ENCODE measurements at places on chromosomes 2 and 18.
A peak's percentile ranks its signal among the peaks of the same experiment; 100 is the strongest.

GRCh38 chr18:56309104-56309503, 329.3 kb downstream of the TXNL1 start:
- DNase-seq = no peak

- no peak for DNase-seq
Observed at GRCh38 chr18:54218299-54218698, 6.2 kb downstream of the MBD2 start.

DNA sequence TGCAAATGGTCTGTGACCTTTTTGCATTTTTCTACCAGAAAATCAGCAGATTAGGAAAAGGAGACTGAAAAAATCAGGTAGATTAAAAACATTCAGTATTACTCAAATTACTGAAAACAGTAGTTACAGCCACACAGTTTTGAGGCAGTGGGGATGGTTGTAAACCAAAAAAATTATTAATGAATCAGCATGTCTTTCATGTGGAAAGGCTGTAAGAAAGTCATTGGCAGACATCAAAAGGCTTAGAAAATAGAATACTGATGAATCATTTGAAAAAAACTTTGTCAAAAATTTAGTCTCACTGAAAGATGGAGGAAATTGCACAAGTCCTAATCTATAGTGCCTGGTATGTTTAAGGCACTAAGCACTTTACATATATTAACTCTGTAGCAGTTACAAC, 133.9 kb upstream of the GCFC2 start:
- DNase-seq = no peak

GRCh38 chr2:36706021-36706876, 9.7 kb downstream of the VIT start:
- DNase-seq = no peak

DNA sequence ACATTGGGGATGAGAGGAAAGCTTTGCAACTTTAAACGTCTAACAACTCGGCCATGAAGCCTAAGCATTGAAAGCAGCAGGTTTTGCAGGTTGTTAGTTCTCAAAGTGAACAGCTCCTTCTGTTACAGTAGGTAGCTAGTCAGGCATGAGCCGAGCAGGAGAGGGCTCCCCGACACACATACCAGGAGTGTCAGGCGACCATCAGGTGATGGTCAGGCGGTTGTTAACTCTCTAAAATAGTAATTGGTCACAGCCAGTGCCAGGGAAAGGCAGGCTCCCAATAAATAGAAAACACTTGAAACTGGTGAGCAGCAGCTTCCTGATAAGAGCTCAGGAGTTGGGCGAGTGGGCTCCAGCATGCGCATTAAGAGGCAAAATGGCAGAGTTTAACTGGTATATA, 53.5 kb upstream of the DAPL1 start:
- no peak for DNase-seq

DNA sequence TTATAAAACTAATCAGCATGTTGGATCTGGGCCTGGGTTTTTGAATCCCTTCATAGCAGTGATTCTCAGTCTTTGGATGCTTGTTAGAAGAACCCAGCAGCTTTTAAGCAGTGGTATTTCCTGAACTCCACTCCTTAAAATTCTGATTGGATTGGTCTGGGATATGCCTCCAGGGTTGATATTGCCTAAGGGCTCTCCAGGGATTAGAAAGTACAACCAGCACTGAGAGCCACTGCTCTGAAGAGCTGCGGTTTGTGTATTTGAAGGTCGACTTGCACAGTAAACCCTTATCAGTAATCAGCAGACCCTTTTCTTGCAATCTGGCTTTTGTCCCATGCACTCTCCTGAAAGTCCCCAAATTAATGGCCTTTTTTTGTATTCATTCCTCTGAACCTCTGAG, 17.0 kb upstream of the RBMS1 start:
- no peak for DNase-seq

GRCh38 chr2:14751581-14751980, 119.1 kb downstream of the LRATD1 start:
- no peak for DNase-seq

- no peak for DNase-seq
Observed at GRCh38 chr2:18626256-18626668, 36.9 kb upstream of the NT5C1B start.

- no peak for DNase-seq
Observed at GRCh38 chr18:35073186-35074105, 32.2 kb downstream of the MAPRE2 start.

DNA sequence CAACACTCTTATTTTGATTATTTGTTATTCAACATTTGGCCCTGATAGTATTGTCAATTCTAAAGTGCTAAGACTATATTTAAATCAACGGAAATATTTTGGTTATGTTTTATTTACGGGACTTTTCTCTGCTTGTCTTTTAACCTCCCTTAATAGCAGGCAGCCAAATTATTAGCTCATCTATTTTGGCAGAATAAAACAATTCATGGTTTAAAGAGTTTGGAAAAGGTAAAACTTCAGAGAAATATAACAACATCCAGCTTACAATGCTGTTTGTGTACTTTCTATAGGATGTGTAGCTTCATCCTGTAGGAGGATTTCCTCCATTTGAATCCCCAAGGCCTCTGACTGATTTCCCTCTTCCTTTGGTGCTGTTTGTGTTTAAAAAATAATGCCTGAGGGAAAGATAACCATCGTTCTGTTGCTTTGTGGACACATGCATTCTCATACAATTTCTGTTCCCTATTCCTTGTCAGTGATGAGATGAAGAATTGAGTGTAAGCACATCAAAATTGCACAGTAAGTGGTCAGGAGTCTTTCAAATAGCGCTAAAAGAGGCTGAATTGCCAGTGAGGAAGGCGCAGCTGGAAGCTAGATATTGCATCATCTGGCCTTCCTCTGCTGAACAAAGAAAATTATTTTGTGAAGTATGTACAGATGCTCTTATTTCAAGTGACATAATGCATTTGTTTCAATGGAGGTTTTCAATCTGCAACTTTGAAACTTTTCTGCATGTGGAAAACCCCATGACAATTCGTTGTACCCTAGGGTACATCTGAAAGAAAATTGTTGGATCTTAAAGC, 80.3 kb downstream of the CD28 start:
- DNase-seq = peak; percentile 36

- DNase-seq = no peak
Observed at GRCh38 chr2:146741260-146741659, 1103.6 kb upstream of the ACVR2A start.

DNA sequence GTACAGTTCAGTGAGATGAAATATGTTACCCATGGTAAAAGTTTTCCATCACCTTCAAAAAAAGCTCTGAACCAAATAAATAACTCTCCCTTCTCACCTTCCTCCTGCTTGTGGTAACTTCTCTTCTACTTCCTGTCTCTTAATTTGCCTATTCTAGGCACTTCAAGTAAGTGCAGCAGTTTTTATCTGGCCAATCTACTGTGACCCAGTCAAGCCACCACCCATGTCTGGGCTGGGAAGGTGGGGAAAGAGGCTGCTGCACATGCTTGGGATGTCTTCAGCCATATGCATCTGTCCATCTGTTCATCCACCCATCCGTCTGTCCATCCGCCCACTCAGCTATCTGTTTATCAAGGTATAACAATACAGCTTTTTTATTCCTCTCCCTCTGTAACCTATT, 31.6 kb downstream of the ZNF532 start:
- DNase-seq = no peak

DNA sequence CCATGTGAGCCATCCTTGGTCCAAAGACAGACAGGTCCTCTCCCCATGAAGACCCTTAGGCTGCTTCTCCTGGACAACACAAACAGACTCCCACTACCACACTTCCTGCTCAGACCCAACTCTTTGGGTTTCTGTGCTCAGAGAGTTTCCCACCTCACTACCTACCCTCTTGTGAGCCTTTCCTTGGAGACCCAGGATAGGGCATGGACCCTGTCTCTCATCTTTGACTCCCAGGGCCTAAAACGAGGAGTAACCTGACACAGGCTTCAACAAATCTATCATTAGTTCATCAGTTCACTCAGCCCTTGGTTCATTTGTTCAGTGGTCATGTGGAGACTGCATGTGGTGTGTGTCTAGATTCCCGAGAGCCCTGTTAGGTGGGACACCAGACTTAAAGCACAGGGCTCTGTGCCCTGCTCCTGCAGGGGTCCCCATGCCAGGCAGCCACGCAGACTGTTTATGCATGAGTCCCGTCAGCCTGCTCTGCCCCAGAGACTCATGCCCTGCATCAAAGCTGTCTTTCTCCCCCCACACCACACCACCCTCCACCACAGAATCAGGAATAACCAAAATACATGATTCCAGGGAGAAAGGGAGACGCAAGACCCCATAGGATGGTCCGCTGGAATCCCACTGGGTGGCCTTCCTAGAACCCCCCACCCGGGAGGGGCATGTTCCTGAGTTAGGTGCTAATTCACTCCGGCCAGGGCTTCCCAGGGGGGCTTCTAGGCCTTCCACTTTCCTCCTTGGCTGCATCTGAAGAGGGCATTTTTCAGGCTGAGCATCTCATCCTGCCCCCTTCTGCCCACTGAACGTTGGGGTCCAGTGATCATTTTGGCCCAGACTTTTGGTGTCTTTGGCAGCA, 100.2 kb upstream of the TEX51 start:
- no peak for DNase-seq

- no peak for DNase-seq
Observed at GRCh38 chr2:61450144-61450543, 20.7 kb downstream of the USP34 start.
